ENCODE measurements at places on chromosomes 11 and 22.

- peak; percentile 20 for DNase-seq
Observed at GRCh38 chr11:35253237-35253636, 114.3 kb downstream of the CD44 start.

DNA sequence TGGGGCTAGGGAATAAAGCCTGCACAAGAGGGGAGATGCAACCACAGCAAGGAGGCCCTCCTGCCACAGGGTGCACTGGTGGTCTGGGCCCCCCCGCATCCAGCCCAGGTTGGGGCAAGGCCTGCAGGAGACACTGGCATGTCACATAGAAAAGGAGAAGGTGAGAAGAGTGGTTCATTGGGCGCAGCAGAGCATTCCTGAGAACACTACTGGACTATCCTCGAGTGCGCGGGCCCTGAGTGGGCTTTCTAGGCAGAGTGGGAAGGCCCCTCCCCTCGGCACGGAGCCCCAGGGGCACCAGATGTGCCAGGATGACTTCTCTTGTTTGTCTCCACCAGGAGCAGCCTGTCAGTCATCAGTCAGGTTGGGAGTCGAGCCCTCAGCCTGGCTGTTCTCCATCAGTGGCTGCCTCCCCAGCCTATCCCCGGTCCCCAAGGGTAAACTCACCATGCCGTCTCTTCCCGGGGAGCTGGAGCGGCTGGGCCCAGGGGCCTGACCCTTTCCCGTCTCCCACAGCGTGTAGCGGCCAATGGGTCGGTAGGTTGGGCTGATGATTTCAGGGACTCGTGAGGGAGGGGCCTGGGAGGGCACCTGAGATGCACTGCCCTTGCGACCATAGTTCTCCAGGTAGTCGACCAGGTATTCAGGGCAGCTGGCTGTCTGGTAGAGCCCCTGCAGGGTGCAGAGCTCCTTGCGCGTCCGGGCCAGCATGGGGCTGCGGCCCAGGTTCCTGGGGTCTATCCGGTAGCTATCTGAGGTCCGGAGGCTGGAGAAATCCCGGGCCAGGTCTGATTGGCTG is 9.0 kb downstream of the USP2 start:
- DNase-seq: no peak

GRCh38 chr22:24706054-24706453 is 68.5 kb downstream of the PIWIL3 start:
- DNase-seq: no peak

GRCh38 chr11:84588131-84588829 is 1038.9 kb downstream of the DLG2 start:
- no peak for DNase-seq

GRCh38 chr11:19660076-19660475 is 52.6 kb upstream of the NAV2 start:
- DNase-seq: no peak

DNA sequence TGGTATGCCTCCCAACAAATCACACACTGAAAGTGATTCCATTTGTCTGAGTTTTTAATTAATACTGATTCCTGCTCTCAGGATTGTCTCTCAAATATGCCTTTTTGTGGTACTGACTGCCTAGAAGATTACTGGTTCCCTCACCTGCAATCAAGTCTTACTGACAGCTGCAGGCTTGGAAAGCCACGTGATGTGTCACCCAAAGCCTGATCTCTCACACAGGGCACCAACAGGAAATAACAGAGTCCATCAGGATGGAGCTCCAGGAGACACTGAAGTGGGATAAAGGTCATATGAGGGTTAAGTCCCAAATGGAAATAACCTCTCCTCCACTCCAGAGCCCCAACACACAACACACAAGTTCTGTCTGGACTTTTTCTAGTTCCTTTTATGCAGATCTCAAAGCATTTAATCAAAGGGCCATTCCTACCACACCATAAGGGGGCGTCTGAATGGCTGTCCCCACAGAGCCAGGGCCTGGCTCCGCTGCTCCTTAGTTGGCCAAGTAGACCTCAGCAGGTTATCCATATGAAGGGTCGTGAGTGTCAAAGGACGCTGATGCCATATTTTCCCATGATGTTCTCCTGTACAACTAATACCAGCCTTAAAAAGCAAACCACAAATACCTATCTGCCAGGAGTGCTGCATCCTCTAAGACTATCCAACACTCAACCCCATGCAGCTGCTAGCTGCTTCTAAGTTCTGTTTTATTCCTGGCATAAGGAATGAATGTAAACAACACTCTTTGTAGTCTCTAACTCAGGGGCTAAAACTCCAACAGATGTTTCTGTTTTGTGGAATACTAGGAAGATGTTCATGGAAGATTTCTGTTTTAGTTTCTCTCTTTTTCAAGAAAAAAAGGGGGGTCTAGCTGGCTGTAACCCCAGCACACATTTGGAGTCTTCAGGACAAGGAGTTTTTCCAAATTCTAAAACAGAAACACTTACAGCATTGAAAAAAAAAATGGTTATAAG is 13.0 kb downstream of the SCUBE2 start:
- DNase-seq: no peak
